Central memory CD4-positive, alpha-beta T cell (primary cell): ENCODE measurements at places on chromosomes 3 and 15.

GRCh38 chr3:129824926-129825541 lies 68.5 kb downstream of the TMCC1 start:
- DNase-seq, result peak; percentile 43

GRCh38 chr3:24496529-24497482 lies 2.2 kb upstream of the THRB start:
- no peak for DNase-seq

GRCh38 chr3:127033786-127034185 lies 50.9 kb downstream of the PLXNA1 start:
- no peak for DNase-seq

DNA sequence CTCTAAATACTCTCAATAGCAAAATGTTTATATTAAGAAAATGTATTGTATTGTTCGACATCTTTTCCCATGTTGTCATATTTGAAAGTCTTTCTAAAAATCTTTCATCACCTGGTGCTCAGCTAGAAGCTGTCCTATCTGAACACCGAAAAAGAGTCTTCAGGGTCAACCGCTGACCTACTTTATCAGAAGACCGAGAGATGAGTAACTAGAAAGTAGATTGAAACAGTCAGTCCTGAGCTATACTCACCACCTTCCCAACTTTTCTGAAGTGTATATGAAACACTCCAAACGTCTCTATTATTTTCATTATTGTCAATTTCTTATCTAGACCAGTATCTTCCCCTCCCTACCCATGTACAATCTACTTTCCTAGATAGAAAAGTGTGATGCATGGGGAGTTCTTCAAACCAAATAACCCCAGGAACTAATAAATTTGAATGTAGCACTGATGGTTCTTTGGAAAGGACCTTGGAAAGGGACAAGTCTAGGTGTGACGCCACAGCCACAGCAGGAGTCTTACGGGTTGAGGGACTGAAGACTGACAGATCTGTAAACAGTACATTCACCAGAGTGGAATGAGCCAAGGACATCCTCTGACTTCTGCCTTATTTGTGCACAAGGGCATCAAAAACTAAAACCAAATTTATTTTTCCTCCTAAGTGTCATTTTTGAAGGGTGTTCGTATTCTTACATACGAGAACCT lies 58.6 kb downstream of the TMOD3 start:
- no peak for DNase-seq

GRCh38 chr3:57784089-57784735 lies 28.1 kb downstream of the SLMAP start:
- DNase-seq, result no peak

DNA sequence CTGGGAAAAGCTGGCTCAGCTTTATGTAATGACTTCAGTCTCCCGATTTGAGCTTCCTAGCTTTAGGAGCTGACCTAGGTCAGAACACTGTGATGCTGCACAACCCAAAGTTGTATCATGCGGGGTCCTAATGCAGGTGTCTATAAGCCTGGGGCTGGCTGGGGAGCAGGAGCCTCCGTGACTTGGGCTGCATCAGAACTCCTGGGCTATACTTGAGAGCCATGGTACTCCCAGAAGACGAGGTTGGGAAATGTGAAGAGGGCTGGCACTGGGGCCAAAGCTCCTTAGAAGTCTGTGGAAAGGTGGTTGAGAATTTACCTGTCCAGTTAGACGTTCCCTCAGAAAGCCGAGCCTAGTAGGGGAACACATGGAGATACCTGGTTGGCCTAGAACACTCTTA lies 57.0 kb downstream of the BSN start:
- no peak for DNase-seq

DNA sequence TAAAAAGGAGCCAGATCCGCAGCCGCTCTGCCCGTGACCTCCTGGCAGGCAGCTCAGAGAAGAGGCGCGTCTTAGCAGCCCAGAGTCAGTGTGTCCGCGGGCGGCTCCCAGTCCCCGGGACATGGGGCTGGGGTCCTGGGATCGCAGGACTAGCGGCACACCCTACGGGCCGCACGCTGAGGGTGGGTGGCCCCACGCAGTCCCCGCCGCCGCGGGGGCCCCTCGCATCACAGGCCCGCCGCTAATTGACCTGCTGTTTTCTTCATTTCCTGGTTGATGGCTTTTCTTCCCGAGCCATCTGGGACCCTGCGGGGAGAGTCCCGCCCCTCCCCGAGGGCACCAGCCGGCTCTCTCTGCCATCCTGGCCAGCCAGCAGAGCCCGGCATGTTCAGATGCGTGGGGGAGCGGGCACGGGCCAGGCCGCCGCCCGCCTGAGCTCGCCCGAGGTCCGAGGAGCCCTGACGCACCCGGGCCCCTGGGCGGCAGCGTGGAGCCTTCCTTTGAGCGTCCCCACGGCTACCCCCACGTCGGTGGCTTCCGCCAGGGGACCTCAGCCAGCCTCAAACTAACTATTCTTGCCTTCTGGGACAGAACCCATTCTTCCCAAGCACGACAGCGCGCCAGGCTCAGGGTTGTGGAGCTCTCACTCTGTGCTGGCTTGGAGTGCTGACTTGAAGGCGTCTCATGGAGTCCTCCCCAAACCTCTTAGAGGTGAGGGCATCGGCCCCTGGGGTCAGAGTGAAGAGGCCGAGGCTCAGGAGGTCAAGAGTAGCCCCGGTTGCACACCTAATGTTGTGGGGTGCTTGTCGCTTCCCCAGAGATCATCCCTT lies 34.6 kb upstream of the CACNA2D3 start:
- no peak for DNase-seq

DNA sequence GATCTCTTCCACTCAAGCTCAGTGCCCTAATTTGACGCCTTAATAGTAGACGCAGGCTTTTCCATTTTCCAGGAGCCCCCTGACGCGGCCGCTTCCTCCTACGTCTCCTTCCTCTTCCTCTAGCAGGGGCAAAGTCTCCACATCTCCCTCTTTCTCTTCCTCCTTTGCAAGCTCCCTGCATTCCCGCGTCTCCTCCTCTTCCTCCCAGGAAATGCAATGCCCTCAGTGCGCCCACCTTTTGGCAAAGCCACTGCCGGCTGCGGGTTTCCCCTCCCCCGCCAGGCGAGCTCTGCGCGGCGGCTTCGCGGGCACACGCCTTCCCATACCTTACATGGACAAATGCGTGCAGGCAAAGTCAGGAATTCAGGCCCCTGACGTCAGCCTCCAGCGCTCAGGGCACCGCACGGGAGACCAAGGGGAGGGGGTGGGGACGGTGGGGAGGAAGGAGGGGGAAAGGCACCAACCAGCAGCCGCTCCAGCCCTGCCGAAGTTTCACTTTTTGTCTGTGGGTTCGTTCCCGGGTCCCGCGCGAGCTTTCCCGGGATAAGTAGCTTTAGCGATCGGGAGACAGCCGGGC lies 432 bp upstream of the LPP start:
- no peak for DNase-seq

DNA sequence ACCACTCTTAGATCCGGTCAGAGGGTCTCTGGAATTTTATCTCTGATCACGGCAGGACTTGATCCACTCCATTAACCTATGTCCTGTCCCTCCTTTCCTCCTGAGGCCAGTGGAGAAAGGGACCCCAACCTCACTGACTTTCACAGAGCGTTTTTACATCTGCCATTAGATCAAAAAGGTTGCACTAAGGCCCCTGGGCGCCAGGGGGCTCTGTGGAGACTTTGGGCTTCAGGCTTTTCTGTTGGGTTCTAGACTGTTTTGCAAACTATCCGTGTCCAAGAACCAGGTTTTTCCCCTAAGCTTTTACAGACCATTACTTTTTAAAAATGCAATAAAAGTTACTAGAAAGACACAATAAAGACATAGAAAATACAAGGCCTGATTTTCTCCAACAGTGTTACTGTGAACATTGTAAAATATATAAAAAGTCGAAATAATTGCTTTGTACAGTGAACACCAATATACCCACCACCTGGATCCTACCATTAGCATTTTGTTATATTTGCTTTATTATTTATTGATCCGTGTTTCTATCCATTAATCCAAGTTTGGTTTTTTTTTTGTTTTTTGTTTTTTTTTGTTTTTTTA lies 159.7 kb downstream of the POLR2M start:
- DNase-seq, result peak; percentile 11

DNA sequence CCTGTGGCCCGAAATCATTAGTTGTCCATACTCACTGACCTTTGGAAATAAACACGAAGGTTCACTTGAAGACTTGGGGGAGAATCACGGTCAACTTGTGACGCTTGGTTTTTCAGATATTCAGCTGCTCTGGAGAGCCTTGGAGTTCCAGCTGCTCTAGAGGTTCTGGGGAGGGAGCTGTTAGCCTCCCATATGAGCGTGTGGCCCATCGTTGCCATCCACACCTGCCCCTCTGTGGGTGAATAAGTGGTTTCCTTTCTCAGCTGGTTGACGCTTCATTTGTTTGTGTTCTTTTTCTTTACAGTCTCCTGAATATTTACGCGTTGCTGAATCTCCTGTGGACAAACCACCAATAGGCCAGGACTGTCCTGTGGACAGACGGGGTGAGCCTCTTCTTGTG lies 35.6 kb downstream of the APBA2 start:
- no peak for DNase-seq

DNA sequence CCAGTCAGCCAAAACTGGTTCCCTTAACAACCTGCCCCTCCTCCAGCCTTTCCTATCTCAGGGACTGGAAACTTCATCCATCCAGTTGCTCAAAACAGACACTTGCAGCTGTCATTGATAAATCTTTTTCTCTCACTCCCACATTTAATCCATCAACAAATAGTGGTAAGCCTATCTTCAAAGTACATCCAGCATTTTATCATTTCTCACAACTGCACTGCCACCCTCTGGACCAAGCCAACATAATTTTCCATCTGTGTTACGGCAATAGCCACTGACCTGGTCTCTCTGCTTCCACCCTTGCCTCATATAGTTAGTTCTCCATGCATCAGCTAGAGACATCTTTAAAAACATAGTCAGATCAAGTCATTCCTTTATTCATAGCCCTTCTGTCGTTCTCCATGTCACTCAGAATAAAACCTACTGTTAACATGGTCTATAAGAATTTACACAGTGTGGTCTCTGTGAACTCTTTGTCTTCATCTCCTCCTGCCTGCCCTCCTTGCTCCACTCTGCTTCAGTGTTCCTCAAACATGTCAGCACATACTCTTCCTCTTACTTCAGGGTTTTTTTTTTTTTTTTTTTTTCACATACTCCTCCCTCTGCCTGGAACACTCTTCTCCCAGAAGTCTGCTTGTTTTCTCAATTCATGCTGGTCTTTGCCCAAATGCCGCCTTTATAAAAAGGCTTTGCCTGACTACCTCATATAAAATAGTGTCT lies 102.5 kb upstream of the COL6A5 start:
- DNase-seq, result no peak

- DNase-seq, result no peak
Observed at GRCh38 chr15:82653483-82654168, 6.5 kb upstream of the CPEB1 start.

- DNase-seq, result no peak
Observed at GRCh38 chr3:101043687-101044078, 50.5 kb upstream of the ABI3BP start.

GRCh38 chr3:169998668-169999131 lies 32.1 kb downstream of the SEC62 start:
- no peak for DNase-seq

DNA sequence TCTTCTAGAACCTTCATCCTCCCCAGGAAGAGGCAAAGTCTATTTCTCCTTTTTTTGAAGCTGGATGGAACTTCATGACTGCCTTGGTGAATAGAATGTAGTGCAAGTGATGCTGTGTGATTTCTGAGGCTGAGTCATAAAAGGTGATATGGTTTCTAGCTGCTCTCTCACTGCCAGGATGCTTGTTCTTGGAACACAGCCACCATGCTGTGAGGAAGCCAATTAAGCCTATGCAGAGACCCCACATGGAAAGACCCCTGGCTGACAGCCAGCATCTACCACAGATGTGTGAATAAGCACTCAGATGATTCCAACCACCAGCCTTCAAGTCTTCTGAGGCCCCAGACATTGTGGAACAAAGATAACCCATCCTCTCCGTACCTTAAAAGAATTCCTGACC lies 57.0 kb downstream of the ISL2 start:
- no peak for DNase-seq

GRCh38 chr3:22156868-22157267 lies 405.9 kb upstream of the ZNF385D start:
- DNase-seq, result no peak

DNA sequence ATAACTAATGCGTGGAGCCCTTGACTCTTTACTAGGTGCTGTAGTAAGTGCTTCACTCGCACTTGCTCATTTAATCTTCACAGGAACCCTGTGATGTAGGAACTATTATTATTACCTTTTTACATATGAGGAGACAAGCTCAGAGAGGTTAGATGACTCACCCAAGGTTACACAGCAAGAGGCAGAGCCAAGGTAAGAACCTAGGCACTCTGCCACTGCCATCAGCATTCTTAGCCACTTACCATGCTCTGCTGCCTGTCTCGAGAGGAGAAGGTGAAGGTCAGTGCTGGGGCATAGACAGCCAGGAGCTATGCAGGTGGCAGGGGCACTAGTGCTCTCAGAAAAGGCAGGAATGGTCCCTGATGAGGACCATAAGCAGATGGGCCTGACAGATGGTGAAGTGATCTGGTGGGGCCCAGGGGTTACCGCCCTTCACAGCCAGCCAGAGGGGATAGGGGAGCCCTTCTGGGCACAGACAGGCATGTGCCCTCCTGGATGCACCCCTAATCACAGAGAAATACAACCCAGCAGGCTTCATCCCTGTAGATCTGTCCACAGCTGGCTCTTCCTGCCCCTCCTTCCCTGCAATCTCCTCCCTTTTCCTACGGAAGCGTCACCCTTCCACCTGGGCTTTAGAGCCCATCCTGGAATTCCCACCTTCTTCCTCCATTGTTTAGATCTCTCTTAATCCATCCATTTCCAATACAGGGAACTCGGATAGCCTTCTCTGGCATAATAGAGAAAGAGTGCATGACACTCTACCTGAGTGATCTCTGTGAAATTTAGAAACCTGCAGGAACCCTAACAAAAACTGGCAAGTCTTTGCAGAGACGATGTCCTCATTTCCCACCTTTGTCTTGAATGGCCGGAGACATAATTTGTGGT lies 26.9 kb downstream of the ABTB1 start:
- no peak for DNase-seq

DNA sequence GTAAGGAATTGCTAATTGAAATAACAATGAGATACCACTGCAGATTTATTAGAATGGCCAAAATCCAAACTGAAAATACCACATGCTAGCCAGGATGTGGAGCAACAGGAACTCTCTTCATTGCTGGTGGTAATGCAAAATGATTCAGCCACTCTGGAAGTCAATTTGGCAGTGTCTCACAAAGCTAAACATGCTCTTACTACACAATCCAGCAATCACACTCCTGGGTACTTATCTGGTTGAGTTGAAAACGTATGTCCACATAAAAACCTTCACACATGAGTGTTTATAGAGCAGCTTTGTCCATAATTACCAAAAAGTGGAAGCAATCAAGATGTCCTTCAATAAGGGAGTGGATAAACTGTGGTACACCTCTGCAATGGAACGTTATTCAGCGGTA lies 113.3 kb downstream of the SMAD6 start:
- DNase-seq, result no peak

- no peak for DNase-seq
Observed at GRCh38 chr3:196220991-196221390, 4.7 kb downstream of the SLC51A start.

- DNase-seq, result no peak
Observed at GRCh38 chr15:57114070-57114469, 195.6 kb downstream of the TCF12 start.

- DNase-seq, result no peak
Observed at GRCh38 chr3:51099794-51100535, 285.1 kb upstream of the MANF start.
